ENCODE measurements at places on chromosomes 5 and 9. TPM values are rescaled to one million over a fixed set of nuclear protein-coding genes. Genes with fewer than 3 reads are reported as not detected.

Gene PFN3
- total RNA-seq, result not detected

Gene CLIC3
- total RNA-seq, result not detected

Gene PLK2
- total RNA-seq, result 37.4 TPM

Gene TAF9
- 60.0 TPM for total RNA-seq

Gene IFNA21
- not detected for total RNA-seq

Gene TYRP1
- total RNA-seq, result not detected

Gene FCN2
- total RNA-seq, result not detected

Gene PPP3R2
- not detected for total RNA-seq

Gene TLE1
- 0.12 TPM for total RNA-seq

Gene GRM6
- not detected for total RNA-seq

Gene SAPCD2
- total RNA-seq, result 23.9 TPM

Gene PPIC
- not detected for total RNA-seq

Gene FAM78A
- total RNA-seq, result 52.8 TPM

All from activated T-helper 1 cell treated with anti-CD3 and anti-CD28 coated beads, Interleukin-12 subunit alpha, Interleukin-12 subunit beta, Interleukin-2, Interleukin-4 antibody, amounts not matched to agents 30 ng/mL and 10 ng/mL and 1 ng/mL, durations not matched to agents 14 hours and 24 hours and 36 hours (primary cell).